COR-L47 (cell line): ENCODE measurements at places on chromosomes 7 and 10.

DNA sequence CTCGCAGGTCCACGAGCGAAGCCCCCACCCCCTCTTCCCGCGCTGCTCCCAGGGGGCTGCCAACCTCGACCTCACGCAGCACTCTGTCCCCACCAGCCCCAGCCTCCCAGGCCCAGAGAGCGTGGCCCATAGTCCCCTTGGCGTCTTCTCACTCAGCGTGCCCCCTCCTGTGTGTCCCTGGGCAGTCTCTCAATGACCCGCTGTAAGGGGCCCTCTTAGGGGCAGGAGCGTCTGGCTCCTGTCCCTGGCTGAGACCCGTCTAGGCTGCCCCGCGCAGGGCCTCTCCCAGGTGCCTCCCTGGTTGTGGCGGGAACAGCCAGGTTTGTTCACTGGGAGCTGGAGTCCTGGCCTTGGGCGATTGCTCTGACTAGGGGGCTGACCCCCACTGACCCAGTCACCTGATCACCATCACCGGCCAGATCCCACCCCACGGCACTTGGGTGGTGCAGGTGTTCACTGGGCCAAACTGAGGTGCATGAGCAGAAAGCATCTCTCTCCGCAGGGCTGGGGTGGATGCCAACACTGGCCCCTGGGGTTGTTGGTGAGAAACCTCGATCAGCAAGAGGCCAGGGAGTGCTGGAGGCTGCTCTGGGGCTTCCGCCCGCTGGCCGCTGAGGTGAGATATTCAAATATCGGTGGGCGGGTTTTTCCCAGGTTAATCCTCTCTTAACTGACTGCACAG, 12.6 kb upstream of the WDFY4 start:
- no peak for DNase-seq

DNA sequence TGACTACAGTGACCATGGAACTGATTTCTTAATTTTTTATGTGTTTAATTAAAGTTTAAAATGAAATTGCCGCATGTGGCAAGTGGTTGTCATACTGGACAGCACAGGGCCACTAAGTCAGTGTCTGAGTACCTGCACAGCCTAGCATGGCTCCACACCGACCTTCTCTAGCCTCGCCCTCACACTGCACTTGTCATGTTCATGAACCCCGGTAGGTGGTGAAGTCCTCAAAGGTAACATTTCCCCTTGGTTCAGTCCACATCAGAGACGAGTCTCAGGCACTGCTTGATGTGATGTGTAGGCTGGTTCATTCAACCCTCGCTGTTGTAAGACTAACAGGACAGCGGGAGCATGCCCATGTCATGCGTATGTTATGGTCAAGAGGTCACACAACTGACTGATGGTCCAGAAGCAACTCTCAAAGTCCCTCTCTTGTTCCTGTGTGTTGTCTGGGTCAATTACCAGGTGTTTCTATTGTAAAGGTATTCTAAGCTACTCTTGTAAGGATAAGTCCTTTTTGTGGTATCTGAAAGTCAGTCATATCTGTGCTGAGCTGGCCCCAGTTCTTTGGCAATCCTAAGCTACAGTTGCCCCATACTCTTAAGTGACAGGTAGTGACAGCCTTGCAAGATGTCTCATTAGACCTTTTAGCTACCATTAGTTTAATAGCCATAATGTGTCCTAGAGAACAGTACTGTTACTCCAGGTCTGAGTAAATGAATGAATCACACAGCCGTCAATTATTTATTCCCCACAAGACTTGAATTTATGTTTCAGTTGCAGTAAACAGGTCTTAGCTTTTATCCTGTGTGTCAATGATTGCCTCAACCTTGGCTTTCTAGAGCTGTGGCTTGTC, 32.9 kb upstream of the ZC3HAV1L start:
- DNase-seq, result no peak

GRCh38 chr7:43700059-43700501, 29.2 kb downstream of the COA1 start:
- peak; percentile 36 for DNase-seq

GRCh38 chr10:52257692-52258075, 56.4 kb upstream of the DKK1 start:
- no peak for DNase-seq

GRCh38 chr7:98215561-98216495, 4.6 kb downstream of the BHLHA15 start:
- no peak for DNase-seq

GRCh38 chr10:91665842-91666241, 33.0 kb upstream of the PPP1R3C start:
- DNase-seq, result no peak

- DNase-seq, result no peak
These were observed 87.2 kb upstream of the RPA3 start for GRCh38 chr7:7805511-7806153.

DNA sequence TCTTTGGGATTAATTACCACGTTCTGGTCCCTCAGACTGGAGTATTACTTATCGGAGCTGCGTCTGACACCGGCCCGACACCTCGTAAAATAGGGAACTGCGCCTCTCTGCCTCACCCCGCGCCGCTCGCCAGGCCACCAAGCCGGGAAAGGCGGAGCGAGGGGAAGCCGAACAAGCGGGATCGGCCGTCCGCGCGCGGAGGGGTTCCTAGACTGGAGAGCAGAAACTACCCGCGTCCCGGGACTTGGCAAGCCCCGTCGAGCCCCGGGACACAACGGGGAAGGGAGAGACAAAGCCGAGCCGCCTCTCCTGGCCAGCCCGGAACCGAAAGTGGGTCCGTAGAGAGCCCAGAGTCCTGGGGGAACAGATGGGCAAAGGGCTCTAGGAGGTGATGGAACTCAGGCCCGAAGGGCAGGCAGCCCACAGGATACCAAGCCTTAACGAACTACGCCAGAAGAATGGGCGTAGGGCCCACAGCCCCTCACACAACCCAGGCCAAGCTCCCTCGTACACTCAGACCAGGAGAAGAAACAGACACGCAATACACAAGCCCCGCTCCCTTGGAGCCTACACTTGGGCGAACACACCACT, 6.5 kb downstream of the LBX1 start:
- no peak for DNase-seq

DNA sequence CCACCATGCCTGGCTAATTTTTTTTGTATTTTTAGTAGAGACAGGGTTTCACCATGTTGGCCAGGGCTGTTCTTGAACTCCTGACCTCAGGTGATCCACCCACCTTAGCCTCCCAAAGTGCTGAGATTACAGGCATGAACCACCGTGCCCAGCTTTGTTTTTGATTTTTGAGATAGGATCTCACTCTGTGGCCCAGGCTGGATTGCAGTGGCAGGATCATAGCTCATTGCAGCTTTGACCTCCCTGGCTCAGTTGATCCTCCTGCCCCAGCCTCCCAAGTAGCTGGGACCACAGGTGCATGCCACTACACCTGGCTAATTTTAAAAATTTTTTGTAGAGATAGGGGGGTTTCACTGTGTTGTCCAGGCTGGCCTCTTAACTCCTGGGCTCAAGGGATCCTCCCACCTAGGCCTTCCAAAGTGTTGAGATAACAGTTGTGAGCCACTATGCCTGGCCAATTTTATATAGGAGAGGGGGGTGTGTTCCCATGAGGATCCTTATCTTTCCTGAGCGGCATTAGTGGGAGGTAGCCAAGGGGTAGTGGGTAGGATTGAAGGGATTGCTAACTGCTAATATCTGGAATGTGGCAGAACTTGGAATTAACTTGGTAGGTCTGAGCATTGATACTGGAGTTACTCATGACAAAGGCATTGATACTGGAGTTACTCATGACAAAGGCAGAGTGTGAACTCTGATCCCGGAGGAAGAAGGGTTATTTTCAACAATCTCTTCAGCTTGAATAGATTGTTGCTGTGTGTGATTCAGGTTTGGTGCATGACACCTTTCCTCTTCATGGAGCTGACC, 1.0 kb upstream of the NOLC1 start:
- no peak for DNase-seq

GRCh38 chr7:102009628-102010027, 192.2 kb downstream of the CUX1 start:
- DNase-seq, result no peak

DNA sequence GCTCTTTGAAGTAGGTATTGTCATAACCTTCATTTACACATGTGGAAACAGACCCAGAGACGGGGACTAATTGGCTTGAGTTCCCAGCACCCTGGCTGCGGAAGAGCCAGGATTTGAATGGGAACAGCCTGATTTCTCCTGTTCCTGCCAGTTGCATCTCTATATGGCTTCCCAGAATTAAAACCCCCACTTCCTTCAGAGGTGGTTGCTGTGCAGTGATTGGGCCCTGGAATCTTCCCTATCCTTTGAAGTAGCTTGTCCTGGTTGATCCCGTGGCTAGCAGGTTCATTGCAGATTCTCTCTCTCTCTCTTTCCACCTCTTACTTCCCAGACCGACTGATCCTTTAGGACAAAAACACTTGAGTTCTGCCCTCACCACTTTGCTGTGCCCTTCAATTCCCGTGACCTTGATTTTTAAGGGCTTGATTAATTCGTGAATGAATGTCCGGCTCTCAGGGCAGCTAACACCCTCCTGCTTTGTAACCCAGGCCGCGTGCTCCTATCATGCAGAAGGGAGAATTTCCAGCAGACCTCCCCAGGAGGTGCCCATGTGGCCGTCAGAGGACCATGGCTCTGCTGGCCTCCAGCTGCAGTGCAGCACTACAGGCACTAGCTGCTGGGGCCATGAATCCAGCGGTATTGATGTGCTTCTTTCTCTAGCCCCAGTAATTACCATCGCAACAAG, 120.6 kb upstream of the AGK start:
- no peak for DNase-seq
